ENCODE measurements at places on chromosomes 13 and 19. TPM values are rescaled to one million over a fixed set of nuclear protein-coding genes. Genes with fewer than 3 reads are reported as not detected.
A peak's percentile ranks its signal among the peaks of the same experiment; 100 is the strongest.

DNA sequence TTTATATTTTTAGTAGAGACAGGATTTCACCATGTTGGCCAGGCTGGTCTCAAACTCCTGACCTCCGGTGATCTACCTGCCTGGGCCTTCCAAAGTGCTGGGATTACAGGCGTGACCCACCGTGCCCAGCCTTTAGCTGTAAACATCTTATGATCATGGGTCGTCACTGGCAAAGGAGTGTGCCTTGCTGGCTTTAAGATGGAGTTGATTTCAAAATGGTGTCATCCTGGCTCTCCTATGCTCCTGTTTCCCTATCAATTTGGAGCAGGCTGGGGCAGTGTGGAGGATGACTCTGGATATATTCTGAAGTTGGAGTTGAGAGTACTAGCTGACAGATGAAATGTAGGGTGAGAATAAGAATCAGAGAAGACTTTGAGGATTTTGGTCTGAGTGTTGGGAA is 18.4 kb upstream of the ATP8A2 start:
- H3K27me3 ChIP-seq, result peaks cover 19% of the 10 kb centered on the region
- no peak overlapping the region for H3K27ac ChIP-seq
- no peak for DNase-seq
- no peaks in the 10 kb centered on the region for H3K36me3 ChIP-seq
- no peaks in the 10 kb centered on the region for H3K4me1 ChIP-seq

GRCh38 chr19:54916822-54917221 is 10.9 kb downstream of the NCR1 start:
- no peaks in the 10 kb centered on the region for H3K4me1 ChIP-seq
- H3K36me3 ChIP-seq, result no peaks in the 10 kb centered on the region
- H3K27me3 ChIP-seq, result no peaks in the 10 kb centered on the region
- no peak overlapping the region for H3K27ac ChIP-seq
- no peak for DNase-seq

GRCh38 chr13:30394751-30395191 is 27.5 kb upstream of the UBE2L5 start:
- H3K36me3 ChIP-seq, result no peaks in the 10 kb centered on the region
- no peaks in the 10 kb centered on the region for H3K27me3 ChIP-seq
- peaks cover 55% of the 10 kb centered on the region for H3K4me1 ChIP-seq
- H3K4me3 ChIP-seq, result peak overlapping the region; percentile 90

DNA sequence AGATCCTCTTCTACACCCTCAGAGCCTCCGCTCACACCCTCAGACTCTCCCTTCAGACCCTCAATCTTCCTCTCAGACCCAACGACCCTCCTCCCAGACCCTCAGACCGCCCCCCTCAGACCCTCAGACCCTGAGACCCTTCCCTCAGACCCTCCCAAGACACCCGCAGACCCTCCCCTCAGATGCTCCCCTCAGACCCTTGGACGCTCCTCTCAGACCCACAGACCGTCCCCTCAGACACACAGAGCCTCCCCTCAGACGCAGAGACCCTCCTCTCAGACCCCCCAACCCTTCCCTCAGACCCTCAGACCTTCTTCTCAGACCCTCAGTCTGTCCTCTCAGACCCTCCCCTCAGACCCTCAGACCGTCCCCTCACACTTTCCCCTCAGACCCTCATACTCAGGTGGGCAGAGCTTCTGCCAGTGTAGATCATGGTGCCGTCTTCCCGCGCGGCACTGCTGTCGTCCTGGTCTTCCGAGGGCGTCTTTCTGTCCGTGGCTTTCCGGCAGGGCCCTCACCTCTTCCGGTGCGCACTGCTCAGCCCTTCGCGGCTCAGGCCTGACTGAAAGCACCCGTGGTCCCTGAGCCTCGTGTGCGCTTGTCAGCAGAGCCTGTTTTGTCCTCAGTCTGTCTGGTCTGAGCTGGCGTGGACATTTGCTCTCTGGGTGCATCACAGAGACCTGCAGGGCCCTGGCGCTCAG is 18.9 kb upstream of the TFDP1 start:
- DNase-seq, result no peak
- no peak overlapping the region for H3K4me3 ChIP-seq
- no peak overlapping the region for H3K27ac ChIP-seq
- H3K27me3 ChIP-seq, result peaks cover 12% of the 10 kb centered on the region

The ZNF135 gene
- total RNA-seq, result 1.7 TPM

The ZNF816 gene
- 16.2 TPM for total RNA-seq

The ZNF709 gene
- 4.8 TPM for total RNA-seq

DNA sequence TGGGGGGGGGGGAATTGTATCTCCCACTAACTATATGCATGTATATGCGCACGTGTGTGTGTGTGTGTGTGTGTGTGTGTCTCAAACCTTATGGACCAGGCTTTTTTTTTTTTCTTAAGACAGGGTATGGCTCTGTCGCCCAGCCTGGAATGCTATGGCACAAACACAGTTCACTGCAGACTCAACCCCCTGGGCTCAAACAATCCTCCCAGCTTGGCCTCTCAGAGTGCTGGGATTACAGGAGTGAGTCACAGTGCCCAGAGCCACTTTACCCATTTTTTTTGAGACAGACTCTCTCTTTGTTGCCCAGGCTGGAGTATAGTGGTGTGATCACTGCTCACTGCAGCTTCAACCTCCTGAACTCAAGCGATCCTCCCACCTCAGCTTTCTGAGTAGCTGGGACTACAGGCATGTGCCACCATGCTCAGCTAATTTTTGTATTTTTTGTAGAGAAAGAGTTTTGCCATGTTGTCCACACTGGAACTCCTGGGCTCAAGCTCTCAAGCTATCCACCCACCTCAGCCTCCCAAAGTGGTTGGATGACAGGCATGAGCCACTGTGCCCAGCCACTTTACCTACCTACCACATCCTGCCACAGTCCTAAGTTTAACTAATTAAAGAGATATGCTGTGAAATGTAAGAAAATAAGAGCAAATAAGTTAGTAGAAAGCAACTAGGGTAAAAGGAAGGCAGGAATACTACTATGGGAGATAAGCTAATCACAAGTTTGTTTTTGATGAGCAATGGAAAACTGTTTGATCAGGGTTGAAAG is 2.4 kb downstream of the ZMYM5 start:
- no peaks in the 10 kb centered on the region for H3K27me3 ChIP-seq
- peaks cover 10% of the 10 kb centered on the region for H3K36me3 ChIP-seq
- peak overlapping the region; percentile 97 for H3K4me3 ChIP-seq
- H3K27ac ChIP-seq, result peak overlapping the region; percentile 97
- DNase-seq, result peak; percentile 21

- H3K4me1 ChIP-seq, result no peaks in the 10 kb centered on the region
- no peaks in the 10 kb centered on the region for H3K27me3 ChIP-seq
- H3K27ac ChIP-seq, result no peak overlapping the region
- no peak for DNase-seq
These were observed 449.3 kb downstream of the PCDH17 start for GRCh38 chr13:58080806-58081205.

DNA sequence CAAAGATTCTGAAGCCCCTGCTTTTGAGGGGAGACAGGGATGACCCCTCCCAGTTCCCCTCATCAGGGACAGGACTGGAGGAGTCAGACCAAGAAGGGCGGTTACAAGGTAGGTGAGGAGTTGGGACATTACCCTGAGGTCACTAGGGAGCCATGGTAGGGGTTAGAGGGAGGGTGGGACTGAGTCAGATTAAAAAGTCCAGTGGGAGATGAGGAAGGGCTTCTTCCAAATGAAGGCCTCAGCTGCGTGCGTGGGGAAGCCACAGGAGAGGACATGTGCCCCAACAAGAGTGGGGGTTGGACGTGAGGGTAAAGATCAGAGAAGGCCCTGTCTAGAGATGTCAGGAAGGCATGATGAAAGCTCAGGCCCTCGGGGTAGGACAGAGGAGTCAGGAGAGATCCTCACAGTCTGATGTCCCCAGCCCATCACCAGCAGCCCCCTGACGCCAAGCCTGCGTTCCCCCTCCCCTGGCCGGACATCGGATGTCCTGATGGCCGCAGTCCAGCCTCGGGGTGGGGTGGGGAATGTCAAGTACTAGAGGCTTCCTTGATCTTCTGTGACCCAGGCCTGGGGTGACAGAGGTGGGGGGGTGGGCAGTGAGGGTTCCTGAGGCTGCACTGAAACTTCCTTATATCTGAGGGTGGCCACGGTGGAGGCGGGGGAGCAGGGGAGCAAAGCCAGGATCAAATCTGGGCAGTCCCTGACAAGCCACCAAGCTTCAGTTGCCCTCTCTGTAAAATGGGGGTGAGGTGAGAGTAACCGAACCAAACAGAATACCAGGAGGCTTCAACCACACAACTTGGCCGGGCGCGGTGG is 6.5 kb upstream of the MFSD12 start:
- H3K27me3 ChIP-seq, result no peaks in the 10 kb centered on the region
- DNase-seq, result no peak
- no peak overlapping the region for H3K27ac ChIP-seq

GRCh38 chr19:10432736-10433130 is 12.4 kb downstream of the PDE4A start:
- peaks cover 6% of the 10 kb centered on the region for H3K36me3 ChIP-seq
- H3K4me1 ChIP-seq, result peaks cover 59% of the 10 kb centered on the region
- peaks cover 34% of the 10 kb centered on the region for H3K27me3 ChIP-seq
- H3K4me3 ChIP-seq, result peak overlapping the region; percentile 32

The MEF2B gene
- 2.1 TPM for total RNA-seq

DNA sequence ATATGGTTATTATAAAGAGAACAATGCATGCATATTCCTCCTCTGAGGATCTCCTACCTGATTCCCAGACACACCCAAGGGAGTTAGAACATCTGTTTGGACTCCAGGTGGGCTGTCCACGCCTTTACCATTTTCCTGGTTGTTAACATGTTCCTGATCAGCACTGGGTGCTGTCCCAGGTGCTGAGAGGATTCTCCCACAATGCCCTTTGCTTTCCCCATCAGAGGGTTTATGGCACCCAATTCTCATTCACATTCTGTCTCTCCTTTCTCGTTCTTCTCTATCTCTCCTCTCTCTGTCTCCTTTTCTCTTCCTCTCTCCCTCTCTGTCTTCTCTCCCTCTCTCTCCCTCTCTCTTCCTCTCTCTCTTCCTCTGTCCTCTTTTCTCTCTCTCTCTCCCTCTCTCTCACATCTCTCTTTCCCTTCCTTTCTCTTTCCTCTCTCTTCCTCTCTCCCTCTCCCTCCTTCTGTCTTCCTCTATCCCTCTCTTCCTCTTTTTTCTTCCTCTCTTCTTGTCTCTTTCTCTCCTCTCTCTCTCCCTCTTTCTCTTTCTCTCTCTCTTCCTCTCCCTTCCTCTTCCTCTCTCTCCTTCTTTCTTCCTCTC is 3.3 kb upstream of the RDH13 start:
- peaks cover 46% of the 10 kb centered on the region for H3K27me3 ChIP-seq
- H3K4me1 ChIP-seq, result peaks cover 21% of the 10 kb centered on the region
- no peak overlapping the region for H3K4me3 ChIP-seq
- DNase-seq, result no peak
- H3K27ac ChIP-seq, result no peak overlapping the region
- H3K36me3 ChIP-seq, result no peaks in the 10 kb centered on the region

Data from activated T-cell treated with anti-CD3 and anti-CD28 coated beads, Interleukin-2, amount 50 U/mL, for 72 hours (primary cell).